HL-60 (cell line): ENCODE measurements at places on chromosomes 1 and 21.

DNA sequence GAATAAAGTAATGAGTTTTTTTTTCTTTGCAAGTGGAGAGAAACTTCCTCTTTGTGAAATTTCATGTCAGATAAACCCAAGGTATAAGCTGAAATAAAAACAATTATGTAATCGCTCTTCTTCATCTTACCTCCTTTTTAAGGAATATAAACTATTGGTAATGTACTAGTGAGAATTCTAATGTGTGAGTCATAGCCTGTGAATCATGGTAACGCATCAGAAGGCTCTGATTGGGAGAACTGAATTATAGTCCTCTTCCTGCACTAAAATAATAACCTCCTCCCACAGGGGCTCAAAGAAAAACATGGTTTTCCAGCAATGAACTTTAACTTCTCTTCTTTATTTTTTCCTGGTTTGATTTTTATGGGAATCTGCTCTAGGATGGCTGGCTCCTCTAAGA is 57.1 kb upstream of the COX20 start:
- DNase-seq = peak; percentile 12

- no peak for DNase-seq
Measured at GRCh38 chr1:110021285-110021684, 13.1 kb upstream of the STRIP1 start.

DNA sequence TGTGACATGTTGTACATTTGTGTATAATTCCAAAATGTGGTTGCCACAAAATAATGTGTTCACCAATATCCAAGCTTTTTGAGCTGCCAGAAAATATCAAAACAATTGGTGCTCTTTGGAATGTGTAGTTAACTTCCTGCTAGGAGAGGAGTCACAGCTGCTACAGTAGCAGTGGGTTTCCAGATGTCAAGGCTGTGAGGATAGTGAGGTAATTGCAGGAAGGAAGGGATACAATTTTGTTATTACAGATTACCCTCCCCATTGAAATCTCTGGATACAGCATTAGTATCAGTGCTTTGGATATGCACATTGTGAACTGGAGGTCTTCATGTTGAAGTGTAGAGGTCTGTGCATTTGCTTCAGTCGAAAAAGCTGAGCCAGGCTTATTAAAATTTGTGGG is 253.2 kb downstream of the PTPRC start:
- DNase-seq = no peak

DNA sequence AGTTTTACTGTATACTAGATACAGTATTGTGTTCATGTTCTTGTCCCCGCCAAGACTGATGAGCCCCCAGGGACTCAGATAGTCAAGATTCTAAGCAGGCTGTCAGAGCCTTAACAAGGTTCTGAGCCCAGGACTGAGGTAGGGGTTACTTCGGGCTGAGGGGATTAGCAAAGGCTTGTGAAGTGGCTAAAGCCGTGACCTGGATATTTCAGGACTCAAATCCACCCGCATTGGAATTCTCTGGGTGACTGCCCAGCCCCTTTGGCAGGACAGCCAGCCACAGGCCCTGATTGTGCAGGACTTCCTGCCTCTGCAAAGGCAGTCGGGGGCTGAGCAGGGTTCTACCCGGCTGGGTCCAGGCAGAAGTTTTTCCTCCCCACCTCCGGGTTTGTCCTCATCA is at the start of gene PLA2G5:
Gene PLA2G5, plus strand, starts transcription at position 321 of the 400 bp plus-strand sequence. CDS start 14,637 bp downstream, outside the sequence.
- DNase-seq = no peak

- no peak for DNase-seq
Measured at GRCh38 chr1:192951691-192952460, 107.3 kb downstream of the UCHL5 start.

DNA sequence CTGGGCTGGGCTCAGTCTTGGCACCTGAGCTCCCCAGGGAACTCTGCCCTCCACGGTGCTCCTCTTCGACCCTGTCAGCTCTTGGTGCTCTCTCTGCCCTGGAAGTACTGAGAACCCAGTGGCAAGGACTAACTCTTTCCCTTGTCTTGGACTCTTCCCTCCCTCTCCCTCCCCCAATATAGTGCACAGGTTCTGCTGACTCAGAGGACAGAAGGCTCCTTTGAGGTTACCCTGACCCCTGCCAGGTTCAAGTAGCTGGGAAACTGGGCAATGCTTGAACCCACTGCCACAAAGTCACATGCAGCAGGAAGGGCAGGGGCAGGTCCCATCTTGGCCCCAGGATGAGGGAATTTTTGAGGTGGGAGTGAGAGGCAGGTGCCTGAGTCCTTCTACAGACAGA is 20.3 kb downstream of the KCNQ4 start:
- no peak for DNase-seq

DNA sequence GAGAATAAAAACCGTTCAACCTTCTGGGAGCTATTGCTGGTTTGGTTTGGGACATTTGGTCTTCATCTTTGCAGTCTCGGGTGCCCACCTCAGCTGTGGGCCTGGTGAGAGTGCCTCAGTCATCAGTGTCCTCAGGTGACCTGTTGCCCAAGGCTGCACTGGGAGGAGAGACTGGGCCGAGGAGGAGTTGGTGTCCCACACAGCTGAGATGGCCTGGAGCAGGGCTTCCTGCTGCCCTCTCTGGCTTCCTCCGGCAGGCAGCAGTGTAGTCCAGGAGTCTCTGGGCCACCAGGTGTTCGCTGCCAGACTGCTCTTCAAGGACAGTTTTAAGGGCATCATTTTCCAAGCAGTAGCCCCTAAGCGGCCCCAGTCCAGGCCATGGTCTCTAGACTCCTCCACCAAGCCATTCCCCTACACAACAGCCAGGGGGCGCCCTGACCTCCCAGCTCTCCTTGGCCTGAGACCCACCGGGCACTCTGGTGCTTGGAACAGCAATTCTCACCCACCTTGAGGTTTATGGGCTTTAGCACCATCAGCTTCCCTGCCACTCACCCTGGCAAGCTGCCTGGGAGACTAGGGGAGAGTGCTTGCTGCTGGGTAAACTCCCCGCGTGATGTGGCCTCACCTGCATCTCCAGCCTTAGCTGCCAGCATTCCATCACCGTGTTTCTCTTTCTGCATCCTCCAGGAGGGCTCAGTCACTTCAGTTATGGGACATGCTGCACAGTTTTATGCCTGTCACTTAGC is 9.1 kb upstream of the SYTL1 start:
- DNase-seq = peak; percentile 54

DNA sequence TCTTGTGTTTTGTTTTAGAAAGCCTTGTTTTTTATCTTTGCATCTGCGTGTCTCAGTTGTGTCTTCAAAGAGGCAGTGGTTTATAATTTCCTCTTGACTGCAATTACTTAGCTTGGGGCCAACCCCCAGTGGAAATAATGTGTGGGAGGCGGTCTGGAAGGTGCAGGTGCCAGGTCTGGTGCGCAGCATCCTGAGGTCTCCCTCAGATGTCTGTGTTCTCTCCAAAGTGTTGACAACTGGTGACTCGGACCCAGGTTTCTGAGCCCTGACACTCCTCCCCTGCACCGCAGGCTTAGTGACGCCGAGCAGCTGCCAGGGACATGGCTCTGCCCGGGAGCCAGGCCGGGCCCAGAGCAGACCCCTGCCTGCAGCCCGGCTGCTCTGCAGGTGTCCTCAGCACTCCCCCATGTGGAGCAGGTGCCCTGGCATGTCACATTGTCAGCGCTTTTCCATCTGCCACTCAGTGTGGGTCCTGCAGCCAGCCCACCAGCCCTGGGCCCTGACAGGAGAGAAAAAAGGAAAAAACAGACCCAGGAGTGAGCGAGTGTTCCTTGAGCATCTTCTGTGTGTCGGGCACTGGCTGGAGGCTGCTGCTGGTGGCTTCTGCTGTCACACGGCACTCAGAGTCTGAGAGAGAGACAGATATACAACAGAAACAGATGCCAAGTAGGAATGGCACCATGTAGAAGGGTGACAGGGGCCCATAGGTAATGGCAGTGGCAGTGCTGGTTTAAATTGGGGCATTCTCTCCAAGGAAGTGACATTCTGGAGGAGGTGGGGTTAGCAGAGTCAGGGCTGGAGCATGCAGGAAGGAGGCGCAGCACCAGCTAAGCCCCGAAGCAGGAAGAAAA is 24.8 kb upstream of the SELENON start:
- DNase-seq = no peak

DNA sequence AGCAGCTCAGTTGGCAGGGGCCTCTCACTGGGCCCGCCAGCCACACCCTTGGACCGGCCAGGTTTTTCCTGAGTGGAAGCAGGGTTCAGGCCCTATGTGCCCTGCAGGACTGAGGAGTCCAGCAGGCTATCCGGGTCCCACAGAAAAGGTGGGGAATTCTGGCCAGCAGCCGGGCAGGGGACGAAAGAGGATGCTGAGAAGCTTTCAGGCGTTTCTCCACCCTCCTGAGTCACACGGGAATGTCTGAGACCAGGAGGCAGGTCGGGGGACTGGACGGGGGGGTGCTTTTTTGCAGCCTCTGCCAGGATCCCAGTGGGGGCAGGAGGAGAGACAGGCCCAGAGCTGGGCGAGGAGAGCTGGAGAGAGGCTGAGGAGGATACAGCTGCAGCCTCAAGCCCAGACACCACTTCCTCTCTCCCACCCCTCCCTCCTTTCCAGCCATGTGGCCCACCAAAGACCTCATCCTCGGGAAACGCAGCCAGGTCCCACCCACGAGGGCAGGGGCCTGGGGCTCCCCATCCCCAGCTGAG is 105.4 kb downstream of the SPSB1 start:
- no peak for DNase-seq

DNA sequence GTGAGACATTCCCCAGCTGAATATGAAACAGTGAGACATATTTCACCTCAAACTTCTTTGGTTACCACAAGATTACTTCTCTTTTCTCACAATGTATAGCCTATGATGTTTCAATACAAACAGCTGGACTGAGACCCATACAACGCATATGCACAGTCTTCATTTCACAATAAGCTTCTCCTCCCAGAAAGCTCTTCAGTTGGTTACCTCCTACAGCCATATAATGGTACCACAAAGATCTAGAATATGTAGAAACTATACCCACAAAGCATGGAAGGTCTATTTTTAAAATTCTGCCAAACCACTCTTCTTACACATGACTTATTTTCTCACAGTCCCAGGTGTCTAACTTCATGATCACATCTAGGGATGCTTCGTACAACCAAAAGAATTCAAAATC is 70.8 kb downstream of the JAK1 start:
- DNase-seq = peak; percentile 71

GRCh38 chr21:44930543-44930981 is 9.3 kb upstream of the SLX9 start:
- DNase-seq = no peak

DNA sequence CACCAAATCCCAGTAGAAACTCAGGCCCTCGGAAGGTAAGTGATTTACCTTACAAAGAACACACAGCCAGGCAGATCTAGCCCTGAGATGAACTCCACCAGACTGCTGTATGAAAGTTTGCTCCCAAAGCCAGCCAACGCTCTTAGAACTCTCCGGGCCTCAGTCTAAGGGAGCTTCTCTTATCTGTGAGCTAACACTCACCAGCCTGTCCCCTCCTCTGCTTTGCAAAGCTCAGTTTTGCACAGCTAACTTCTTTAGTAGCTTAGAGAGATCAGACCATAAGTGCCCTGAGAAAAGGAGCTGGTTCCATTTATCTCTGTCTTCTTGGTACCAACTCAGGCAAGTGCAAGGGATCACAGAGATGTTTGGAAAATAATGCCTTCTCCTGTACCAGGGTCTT is 195.8 kb upstream of the JUN start:
- no peak for DNase-seq

GRCh38 chr1:99363531-99363930 is 99.2 kb downstream of the PLPPR4 start:
- DNase-seq = no peak

DNA sequence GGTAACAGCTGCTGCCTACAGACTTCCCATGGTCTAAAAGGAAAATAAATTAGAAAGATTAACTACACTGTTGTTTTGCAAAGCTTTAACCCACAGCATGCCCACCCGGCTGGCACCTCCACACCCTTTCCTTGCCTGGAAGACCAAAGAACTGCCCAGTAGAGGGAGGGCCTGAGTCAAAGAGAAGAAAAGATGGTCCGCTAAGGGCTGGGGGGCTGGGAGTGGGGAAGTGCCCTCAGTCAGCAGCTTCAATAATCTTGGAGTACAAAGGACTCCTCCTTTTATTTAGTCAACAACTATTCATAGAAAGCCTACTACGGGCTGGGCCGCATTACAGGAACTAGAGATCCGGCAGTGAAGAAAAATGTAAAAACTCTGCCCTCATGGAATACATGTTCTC is 40.6 kb downstream of the ERI3 start:
- DNase-seq = no peak

DNA sequence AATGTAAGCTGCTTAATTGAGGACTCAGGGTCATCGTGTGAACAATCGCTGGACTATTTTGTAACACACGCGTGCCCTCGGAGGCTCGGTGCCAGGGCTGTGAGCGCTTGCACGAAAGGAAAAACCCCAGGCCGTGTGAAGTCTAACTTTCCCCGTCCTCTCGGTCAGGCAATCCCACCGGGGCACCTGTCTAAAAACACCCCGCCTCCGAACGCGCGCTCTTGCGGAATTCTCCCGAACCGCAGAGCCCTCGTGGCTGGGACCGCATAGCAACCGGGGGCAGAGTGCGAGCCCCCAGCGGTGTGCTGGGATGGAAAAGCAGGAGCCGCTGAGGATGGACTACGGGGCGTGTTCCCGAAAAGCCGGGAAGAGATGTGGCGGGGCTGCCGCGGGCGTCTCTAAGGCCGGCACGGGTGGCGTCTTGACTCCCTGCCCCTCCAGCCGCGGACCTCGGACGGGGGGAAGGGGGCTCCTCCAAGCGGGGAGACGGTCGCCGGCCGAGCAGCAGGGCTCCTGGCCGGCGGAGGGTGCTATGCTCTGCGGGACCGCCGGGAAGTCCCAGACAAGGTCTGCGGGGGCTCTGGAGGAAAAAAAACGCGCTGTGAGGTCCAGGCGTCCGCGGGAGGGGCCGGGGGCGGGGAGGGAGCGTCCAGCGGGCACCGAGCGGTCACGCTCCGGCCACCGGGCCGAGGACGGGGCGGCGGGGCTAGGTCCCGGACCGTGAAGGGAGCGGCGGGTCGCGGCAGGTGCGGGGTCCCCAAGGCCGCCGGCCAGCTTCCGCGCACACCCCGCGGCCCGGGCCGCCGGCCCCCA is 936 bp downstream of the ZBTB21 start:
- DNase-seq = peak; percentile 21

- DNase-seq = no peak
Measured at GRCh38 chr1:206702803-206703202, 18.1 kb downstream of the MAPKAPK2 start.

DNA sequence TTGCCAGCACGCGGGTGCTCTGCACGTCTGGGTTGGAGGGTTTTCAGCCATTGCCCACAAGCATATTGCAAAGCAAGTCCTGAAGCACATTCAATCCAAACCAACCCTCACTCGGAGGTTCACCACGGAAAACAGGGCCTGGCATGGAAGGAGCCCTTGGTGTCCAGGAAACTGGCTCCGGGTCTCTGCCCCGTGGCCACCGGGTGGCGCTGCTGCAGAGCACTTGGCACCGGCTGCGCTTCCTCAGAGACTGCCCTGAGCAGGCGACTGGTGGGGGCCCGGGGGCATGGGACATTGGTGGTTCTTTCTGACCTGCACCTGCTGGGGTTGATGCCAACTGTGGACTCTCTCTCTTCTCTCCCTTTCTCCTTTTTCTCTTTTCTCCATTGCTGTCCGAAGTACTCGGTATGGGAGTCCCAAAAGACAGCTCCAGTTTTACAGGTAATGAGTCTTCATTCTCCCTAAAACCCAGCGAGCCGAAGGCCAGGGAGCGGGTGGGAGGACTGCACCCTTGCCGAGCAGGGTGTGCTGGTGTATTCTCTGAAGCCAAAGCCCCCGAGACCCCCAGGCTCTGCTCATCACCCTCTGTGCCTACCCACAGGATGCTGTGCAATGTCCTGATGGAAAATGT is 4.1 kb upstream of the KCNAB2 start:
- no peak for DNase-seq

GRCh38 chr1:183942933-183943693 is 94.4 kb downstream of the COLGALT2 start:
- DNase-seq = peak; percentile 83

- DNase-seq = no peak
Measured at GRCh38 chr1:185906186-185906585, 172.0 kb downstream of the HMCN1 start.
